ENCODE measurements at places on chromosomes 6 and 20.

- DNase-seq = no peak
Observed at GRCh38 chr6:111367393-111368088, 115.5 kb downstream of the REV3L start.

- no peak for DNase-seq
Observed at GRCh38 chr6:69580706-69581105, 216.1 kb downstream of the LMBRD1 start.

DNA sequence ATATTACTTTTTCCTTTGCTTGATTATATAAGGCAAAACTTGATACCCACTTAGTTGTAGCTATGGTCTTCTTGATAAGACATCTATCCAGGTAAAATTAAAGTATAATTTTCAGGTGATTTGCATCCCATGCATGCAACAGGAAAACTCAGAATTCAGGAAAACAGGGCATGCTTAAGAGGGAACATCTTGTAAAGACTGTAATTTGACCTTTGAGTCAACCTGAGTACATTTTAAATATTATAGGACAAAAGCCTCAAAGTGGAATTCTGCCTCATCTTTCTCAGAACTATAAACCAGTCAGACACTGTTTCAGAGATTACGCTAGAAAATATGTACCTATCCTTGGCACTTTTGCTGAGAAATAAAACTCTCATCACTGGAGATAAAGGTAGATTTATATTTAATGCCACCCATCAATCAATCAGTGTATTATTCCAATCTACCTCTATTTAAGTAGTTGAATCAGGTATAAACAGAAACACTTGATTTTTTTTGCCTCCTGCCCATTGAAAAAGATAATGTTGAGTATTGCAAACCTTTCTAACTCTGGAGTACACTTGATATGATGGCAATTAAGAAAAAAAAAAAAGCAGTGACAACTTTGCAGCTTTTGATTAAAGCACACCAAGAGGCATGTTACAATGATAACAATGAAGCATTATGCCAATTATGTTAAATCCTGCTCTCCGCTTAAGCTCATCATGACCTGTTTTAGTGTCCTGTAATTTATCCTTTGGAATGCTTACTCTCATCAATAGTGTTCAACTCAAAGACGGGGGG is 2.8 kb downstream of the CITED2 start:
- no peak for DNase-seq

DNA sequence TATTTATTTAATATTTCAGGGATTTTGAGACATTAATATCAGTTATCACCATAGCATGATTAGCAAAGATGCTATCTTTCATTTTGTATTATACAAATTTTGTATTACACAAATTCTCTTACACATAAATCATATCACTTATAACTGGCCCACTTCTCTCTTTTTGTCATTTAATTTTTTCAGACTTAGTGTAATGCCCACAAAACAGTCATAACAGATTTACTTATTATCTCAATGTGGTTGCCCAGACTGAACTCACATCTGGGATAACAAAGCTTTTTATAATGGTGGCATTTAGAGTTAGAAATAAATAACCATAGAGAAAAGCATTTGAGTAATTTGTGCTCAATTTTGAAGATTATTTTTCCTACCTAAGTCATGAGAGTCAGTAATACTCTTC is 148.3 kb downstream of the TFAP2B start:
- no peak for DNase-seq
